Ascending aorta (tissue), 2 donors: ENCODE measurements at places on chromosomes 7 and 10.

DNA sequence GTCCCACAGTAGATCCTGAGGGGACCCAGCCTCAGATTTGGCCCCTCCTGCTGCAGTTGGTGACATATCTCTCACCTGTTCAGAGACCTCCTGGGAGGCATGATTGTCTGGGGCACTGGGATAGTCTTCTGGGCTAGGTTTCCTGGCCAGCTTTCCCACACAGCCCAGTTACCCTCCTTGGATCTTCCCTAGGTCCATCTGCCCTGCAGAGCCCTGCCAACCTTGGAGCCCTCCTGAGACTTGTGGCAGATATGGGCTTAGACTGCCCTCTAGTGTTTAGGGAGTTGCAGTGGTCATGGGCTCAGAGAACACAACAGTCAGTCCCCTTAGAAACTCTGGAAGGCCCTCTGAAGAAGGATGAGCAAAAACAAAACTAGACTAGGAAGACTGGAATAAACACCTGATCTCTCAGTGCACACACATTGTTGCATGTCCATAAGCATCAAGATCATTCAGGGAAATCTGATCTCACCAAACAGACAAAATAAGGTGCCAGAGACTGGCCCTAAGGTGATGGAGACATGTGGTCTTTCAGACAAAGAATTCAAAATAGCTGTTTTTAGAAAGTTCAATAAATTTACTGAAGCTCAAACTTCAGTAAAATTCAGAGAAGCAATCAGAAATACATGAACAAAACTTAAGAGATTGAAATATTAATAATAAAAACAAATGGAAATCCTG, 324.6 kb downstream of the ATRNL1 start:
- no peak for DNase-seq

- DNase-seq, result no peak
These were observed 1195.3 kb upstream of the PHF14 start for GRCh38 chr7:9778367-9778766.

DNA sequence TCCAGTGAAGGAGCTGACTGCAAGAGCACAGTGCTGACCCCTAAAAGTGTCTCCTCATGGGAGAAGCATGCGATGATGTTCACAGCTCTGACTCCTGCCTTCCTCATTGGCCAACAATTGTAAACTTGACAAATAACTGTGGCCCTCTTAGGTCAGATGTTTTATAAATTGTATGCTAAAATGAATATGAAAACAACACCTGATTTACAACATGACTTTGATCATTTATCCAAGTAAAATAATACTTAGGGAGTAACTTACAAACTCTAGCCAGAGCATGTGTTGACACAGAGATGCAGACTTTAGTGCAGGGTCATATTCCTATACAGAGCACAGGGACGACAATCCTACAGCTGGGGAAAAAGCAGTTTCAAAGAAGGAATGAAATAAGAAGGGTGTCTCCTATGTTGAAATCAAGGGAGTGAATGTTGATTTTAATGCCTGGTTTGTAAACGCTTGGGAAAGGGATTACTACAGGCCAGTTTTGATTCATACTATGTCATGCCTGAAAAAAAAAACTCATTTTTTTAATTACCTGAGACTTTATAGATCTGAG, 391.4 kb upstream of the AKR1E2 start:
- no peak for DNase-seq

DNA sequence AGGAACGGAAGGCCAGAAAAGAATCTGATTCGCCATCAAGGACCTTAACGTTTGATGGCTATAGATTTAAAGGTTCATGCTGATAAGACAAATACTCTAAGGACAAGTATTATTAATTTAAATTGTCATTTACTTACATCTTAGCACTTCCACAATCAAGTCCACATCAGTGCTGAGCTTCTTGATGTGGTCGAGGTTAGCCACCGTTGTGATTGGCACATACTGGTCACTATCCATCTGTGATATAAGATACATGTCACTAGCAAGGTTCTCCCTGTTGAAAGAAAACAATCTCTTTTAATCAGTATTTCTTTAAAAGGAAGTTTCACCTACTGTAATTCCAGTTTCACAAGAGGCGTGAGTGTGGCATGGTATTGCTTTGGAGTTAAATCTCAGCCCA, 88.7 kb downstream of the LARP4B start:
- DNase-seq, result no peak

GRCh38 chr10:12832096-12832495, 169.4 kb downstream of the CCDC3 start:
- no peak for DNase-seq

GRCh38 chr7:137590756-137591305, 247.3 kb upstream of the PTN start:
- no peak for DNase-seq

- no peak for DNase-seq
These were observed 125.6 kb upstream of the TNRC18 start for GRCh38 chr7:5549096-5549763.

GRCh38 chr10:88095223-88095721, 231.8 kb downstream of the PTEN start:
- no peak for DNase-seq

- no peak for DNase-seq
These were observed 37.4 kb upstream of the BET1 start for GRCh38 chr7:94041529-94041928.

GRCh38 chr10:124529661-124530214, 68.1 kb downstream of the LHPP start:
- no peak for DNase-seq

- DNase-seq, result no peak
These were observed 760 bp upstream of the KCTD7 start for GRCh38 chr7:66627881-66628360.

DNA sequence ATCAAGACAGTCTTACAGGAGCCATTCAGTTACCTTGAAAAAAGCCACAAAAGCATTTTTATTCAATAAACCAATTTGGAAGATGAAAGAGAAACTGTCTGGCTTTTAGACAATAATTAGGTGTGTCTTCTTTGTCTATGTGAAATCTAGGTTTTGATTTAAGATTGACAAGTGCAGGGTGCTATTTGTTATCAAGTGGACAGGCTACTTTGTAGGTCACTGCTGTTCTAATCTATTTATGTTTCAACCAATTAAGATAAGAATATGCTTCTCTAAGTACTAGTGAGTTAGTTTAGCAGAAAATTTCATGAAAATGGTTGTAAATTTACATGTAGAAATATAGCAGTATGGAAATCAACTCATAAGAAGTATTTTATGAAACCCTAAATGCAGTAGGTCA, 177.5 kb downstream of the CACNA2D1 start:
- no peak for DNase-seq
